ENCODE measurements at places on chromosomes 6 and 20. TPM values are rescaled to one million over a fixed set of nuclear protein-coding genes. Genes with fewer than 3 reads are reported as not detected.

DNA sequence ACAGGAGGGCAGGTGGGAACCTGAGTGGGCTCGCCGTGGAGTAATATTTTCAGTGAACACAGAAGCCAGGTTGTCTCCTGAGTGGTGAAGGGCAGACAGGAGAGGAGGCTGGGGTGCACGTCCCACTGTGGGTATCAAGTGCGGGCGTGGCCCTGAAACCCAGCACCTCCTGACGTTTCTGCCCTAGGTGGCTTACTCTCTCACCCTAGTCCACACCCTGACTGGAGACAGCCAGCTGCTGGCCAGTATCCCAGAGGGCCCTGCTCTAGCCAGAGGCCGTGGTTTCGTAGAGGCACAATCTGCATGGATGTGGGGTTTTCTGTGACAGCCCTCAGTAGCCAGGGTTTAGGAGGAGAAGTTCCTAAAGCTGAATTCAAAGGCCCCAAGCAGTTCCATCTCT is 86.7 kb downstream of the TRERF1 start:
- H3K4me1 ChIP-seq: no peaks in the 10 kb centered on the region
- DNase-seq: no peak
- H3K4me3 ChIP-seq: no peak overlapping the region
- H3K27ac ChIP-seq: no peak overlapping the region

DNA sequence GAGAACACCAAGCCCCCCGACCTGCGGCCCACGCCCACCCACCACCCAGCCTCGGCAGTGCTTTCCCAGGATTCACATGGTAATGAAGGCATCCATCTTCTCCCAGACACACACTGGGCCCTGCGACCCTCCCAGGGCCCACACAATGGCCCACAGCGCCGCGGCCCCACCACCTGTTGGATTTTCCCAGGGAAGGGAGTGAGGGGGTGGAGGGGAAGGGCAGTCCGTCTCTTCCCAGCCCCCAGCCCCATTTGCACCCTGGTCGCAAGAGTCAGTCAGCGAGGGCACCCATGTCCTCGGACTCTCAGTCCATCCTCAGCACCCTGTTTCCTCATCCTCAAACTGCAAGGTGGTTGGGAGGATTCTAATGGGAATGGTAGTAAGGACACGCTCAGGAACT is 23.7 kb upstream of the ID1 start:
- H3K36me3 ChIP-seq: no peaks in the 10 kb centered on the region
- DNase-seq: no peak
- no peak overlapping the region for H3K4me3 ChIP-seq
- no peaks in the 10 kb centered on the region for H3K4me1 ChIP-seq
- H3K27ac ChIP-seq: no peak overlapping the region

DNA sequence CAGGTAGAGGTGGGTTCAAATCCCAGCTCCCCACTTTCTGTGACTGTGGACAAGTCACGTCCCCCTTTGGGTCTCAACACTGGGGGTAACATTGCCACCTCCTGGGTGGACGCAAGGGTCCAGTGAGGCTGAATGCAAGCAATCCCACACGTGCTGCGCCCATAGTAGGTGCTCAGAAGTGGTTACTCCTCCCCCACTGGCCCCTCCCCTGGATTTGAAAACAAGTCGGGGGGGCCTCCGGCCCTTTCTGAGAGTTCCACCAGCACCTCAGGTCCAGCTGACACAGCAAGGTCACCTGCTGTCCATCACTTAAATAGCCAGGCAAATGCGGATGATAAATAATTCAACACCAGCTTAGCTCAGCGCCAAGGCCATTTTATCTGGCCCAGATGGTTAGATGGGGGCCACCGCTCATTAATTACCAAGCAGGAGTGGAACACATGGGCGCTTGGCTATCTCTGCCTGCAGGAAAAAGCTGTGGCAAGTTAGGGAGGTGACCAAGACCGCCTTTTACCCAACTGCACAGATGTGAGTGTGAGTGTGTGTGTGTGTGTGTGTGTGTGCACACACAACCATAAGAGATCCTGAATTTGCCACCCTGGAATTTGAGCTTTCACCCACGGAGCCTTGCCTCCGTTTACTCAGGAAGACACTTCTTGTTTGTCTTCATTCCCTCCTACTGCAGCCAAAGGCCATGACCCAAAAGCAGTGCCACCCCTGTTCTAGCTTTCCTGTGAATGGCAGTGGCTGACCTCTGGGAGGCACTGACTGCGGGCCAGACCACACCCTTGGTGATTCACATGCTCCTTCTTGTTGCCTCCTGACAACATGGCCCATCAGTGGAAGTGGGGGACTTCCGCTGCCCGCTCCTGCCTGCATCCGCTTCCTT is 34.7 kb upstream of the KCNB1 start:
- DNase-seq: no peak
- no peaks in the 10 kb centered on the region for H3K4me1 ChIP-seq
- H3K27me3 ChIP-seq: no peaks in the 10 kb centered on the region

OR2H1 gene
- total RNA-seq: not detected

MUC21 gene
- not detected for total RNA-seq
